ENCODE measurements at places on chromosomes 7 and 10. TPM values are rescaled to one million over a fixed set of nuclear protein-coding genes. Genes with fewer than 3 reads are reported as not detected.

Gene EXOC4
- 169 TPM for total RNA-seq

Gene HELLS
- total RNA-seq: 10.1 TPM

Gene GIMAP1
- not detected for total RNA-seq

Gene GRID1
- total RNA-seq: under 0.01 TPM

Gene CADPS2
- total RNA-seq: 20.7 TPM

Gene TYW1B
- total RNA-seq: 5.0 TPM

Gene LDB3
- 0.08 TPM for total RNA-seq

Gene ADAM8
- 0.60 TPM for total RNA-seq

Gene GDF10
- 1.1 TPM for total RNA-seq

Gene SUPV3L1
- total RNA-seq: 25.3 TPM

Gene ZNF438
- total RNA-seq: 1.8 TPM

Gene UBE2H
- 140 TPM for total RNA-seq

Gene GPR37
- total RNA-seq: 0.30 TPM

Gene SLC13A1
- not detected for total RNA-seq

Gene CYP3A5
- not detected for total RNA-seq

Gene SUGCT
- 55.2 TPM for total RNA-seq

Gene CALHM1
- total RNA-seq: not detected

Gene MEIG1
- total RNA-seq: not detected

Gene ATP6V1F
- 100.0 TPM for total RNA-seq

Gene REPIN1
- 37.5 TPM for total RNA-seq

Gene SPAM1
- total RNA-seq: not detected

Gene CACNB2
- total RNA-seq: 2.7 TPM

Gene METTL27
- total RNA-seq: 1.1 TPM

Gene MBL2
- total RNA-seq: not detected

Gene IFIT2
- 6.4 TPM for total RNA-seq

Gene AKR1C1
- total RNA-seq: 139 TPM

Gene WEE2
- total RNA-seq: not detected

Gene ITIH5
- 0.08 TPM for total RNA-seq

Gene SLC26A5
- total RNA-seq: not detected

Gene GPR146
- 6.8 TPM for total RNA-seq

Data from smooth muscle cell of the coronary artery (primary cell).